Immature natural killer cell (primary cell): ENCODE measurements at places on chromosomes 1 and 21.

DNA sequence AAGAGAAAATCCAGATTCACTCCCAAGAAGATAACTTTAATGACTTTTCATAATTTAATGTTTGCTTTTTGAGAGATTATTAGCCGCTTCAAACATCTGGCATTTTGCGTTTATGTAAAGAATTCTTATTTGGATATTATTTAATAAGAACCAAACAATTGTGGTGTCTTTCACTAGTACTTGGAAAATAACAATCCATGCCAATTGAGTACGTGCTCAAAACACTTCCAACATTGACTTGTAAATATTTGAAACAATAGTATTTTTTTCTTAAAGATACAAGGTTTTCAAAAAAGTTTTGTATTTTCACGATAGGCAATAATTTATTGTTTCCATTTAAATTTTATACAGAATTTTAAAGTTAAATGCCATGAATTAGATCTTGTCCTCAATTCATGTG is 498.7 kb downstream of the AMY1C start:
- no peak for DNase-seq

DNA sequence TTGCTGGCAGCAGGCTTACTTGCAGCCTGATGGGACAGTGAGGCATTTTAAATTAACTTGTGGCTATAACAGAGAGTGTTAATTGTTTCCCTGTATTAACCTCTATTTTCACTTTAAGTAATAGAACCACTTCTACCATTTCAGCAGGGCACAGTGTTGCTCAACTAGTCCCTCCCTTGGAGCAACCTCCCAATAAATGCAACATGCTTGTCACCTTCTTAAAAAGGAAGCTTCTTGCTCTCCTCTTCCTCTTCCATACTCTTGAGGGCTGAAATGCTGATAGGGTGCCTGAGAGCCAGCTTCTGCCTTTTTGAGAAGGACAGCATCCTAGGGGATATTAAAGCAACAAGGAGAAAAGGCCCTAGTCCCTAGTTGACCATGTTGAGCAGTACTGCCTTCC is 52.1 kb downstream of the C4BPA start:
- no peak for DNase-seq

DNA sequence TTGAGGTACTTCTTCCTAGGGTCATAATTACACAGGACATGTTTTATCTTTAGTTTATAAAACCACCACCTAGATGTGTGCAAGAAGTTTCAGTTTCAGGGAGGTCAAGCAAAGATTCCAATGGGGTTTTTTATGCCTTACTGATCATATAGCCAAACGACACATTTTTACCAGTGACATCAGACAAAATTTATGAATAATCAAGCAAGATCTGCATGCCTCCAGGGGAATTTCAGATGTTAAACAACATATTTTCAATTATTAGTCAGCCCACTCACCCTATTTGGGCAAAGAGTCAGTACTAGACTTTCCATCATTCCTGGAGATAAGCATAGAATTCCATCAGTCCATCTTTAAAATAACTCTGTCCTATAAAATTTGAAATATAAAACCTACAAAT is 867.4 kb downstream of the KCNT2 start:
- DNase-seq, result no peak

DNA sequence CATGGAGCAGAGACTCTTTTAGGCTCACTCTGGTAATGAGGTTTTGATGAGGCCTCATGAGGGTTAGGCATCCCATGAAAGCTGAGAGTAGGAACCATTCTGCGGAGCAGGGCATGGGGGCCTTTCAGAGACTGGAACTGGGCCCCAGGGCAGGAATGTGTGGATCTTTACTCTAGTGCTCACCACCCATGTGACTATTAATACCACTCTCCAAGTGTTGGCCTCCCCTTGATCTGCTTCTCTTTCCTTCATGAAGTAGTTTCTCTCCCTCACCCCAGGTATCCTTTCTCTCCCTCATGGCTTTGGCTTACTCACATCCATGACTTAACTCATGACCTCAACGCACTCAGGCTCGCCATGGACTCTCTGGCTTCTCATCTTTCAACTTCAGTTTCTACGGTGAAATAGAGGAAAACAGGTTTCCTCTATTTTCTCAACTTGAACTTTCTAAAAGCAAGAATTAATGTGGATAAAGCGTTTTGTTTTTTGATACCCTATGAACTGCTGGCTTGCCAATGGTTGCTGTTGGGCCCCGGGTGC is 50.5 kb upstream of the GADD45A start:
- DNase-seq, result no peak

- DNase-seq, result no peak
Measured at GRCh38 chr1:27672750-27673112, 739 bp upstream of the IFI6 start.

- DNase-seq, result peak; percentile 34
Measured at GRCh38 chr1:66725885-66726665, 26.2 kb upstream of the DYNLT5 start.

- DNase-seq, result no peak
Measured at GRCh38 chr1:25182629-25183028, 49.7 kb downstream of the SYF2 start.

DNA sequence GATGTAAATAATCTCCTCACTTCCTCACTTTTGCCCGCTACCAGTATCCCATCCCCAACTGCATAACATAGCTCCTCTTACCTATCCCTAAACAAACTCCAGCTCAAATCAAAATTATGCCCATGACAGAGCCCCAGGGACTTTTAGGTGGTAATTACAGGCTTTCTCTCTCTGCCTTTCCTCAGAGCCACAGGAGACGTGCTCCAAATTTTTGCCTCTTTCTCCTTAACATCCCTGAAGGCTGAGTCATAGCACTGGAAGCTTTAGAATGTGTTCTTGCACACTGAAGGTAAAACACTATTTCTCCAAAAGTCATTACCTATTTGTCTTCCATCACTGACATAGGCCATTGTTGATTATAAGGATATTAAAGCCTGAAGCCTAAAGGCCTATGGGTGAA is 263.5 kb upstream of the PLD5 start:
- DNase-seq, result no peak

DNA sequence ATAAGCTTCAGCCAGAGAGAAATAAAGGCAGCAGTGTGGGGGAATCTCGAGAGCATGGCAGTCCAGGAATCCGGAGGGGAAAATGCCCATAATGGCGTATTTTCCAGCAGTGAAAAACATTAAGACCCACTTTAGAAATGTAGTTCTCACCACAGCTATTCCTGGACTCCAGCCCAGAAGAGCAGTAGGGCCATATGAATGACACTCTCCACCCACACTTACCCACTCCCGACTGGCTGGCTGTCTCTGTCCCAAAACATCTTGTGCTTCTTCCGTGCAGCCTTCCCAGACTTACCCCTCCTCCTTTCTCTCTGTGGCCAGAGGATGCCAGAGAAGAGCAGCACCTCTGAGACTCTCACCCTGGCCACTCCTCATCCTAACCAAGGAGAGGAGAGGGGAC is 56.4 kb downstream of the TRABD2B start:
- DNase-seq, result no peak

GRCh38 chr1:213914392-213914791 is 73.4 kb upstream of the PROX1 start:
- no peak for DNase-seq

- DNase-seq, result no peak
Measured at GRCh38 chr1:209335178-209335577, 248.3 kb upstream of the CAMK1G start.

- no peak for DNase-seq
Measured at GRCh38 chr1:167093846-167094516, at the start of gene STYXL2. STYXL2 (plus strand) TSS chr1:167094075; CDS start chr1:167094850, 775 bp downstream.

DNA sequence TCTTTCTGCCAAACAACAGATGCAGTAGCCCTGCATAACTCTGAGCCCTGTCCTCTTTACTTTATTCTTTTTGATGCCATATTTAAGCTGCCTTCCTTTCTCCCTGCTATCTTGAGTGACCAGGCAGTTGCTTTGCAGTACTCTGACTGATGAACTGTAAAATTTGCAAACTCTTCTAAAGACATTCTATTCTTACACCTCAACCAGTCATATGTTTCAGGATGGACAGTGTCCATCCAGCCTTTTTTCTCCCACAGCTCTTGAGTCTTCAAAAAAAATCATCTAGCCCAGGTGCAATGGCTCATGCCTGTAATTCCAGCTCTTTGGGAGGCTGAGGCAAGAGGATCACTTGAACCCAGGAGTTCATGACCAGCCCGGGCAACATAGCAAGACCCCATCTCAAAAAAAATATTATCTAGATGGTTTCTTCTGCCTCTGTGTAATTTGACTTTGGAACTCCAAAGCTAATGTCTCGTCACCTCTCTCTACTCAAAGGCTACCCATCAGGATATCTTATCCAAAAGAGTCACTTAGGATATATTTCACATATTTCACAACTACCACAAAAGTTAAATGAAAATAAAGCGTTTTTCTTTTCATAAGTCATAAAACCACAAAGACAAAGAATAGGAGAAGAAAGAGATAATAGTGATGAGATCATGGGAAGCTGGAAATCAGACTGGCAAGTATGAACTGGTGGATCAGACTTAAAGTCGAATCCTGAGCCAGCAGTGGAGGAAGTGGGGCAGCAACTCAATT is 54.6 kb upstream of the IPO9 start:
- no peak for DNase-seq

DNA sequence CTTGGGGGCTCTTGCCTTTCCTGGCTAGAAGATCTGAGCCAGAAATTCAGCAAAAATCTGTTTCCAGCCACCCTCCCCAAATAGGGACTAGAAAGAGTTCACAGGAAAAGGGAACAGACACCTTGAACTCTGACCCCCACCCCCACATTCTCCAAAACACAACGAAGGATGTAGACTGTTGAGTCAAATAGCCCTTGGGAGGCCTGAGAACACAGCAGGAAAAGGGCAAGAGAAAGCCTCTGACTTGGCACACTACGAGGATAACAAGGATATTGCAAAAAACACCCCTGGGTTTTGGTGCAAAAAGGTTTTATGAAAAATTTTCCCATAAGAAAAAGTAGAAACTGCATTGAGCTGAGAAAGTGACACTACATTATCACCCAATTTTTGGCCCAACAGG is 1.9 kb upstream of the YRDC start:
- no peak for DNase-seq

GRCh38 chr1:14495381-14495780 is 103.1 kb upstream of the KAZN start:
- no peak for DNase-seq

DNA sequence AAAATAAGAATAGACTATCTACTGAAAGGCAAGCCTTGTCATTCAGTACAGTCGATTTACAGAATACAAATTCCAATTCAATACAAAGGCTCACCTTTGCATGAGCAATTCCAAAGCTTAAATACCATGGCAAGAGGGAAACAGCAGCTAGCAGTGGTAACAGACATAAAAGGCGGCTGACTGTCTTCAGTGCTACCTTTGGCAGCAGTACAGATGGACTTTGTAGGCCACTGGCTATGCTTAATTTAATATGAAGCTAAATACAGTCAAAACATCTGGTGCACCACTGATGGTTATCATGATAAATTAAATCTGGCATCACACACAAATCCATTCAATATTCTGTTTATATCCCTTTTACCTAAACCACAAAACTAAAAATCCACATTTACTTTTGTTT is 62.4 kb downstream of the RERE start:
- DNase-seq, result no peak

GRCh38 chr1:114310695-114311271 is 157.1 kb upstream of the SYT6 start:
- DNase-seq, result no peak

- DNase-seq, result no peak
Measured at GRCh38 chr1:237226177-237226944, 184.4 kb downstream of the RYR2 start.

GRCh38 chr1:17572264-17572985 is 32.9 kb downstream of the ARHGEF10L start:
- no peak for DNase-seq

GRCh38 chr1:205670150-205670446 is 10.2 kb downstream of the SLC45A3 start:
- DNase-seq, result no peak

- DNase-seq, result no peak
Measured at GRCh38 chr1:173038875-173039554, 11.7 kb downstream of the TNFSF18 start.

DNA sequence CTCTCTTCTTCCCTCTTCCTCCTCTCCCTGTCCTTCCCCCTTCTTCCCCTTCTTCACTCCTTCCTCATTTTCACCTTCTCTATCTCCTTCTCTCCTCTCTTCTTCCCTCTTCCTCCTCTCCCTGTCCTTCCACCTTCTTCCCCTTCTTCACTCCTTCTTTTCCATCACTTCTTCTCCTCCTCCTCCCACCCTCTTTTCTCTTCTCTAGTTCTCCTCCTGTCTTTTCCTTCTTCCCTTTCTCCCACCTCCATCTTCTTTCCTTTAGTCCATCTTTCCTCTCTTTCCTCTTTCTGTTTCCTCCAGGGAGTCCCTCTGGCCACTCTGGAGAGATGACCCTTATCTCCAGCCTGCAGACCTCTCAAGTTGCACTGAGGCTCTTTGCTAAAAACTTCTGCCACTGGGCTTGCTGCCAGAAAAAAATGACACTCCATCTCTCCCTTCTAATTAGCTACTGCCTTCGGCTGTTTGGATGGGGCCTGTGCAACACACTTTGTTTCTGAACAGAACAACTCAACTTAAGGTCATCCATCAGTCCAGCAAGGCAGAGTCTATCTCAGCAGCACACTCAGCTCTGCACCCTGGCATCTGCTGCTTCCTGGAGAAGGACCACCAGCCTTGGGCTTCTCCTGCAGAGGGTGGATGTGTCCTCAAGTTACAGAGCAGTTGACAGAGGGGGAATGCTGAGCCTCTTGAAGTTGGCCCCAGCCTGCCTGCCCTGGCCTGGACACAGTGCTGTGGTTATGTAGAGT is 538.8 kb downstream of the MATN1 start:
- DNase-seq, result no peak

GRCh38 chr1:15152318-15153183 is 996 bp upstream of the TMEM51 start:
- no peak for DNase-seq

DNA sequence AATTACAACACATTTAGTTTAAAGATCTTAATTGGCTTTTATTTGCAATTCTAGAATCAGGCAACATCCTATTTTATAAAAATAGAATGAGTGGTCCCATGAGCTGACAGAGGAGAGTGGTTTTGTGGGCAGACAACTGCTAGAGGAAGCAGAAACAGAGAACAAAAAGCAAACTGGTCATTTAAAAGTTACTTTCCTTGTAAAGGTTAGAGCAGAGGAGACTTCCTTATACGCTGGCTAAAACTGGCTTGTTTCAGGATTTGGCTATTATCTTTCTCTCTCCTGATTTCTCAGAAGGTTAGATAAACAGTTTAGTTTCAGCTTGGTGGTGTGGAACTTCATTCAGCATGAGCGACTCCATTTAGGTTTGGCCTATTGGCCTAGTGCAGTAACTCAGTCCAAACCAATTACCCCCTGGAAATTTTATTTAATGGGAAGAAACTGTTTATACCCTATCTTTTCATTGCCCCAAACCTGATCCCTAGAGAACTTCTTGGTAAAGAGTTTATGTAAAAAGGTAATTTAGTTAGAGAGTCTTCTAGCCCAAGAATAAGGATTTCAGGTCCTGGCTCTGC is 32.2 kb upstream of the IL20 start:
- DNase-seq, result no peak

DNA sequence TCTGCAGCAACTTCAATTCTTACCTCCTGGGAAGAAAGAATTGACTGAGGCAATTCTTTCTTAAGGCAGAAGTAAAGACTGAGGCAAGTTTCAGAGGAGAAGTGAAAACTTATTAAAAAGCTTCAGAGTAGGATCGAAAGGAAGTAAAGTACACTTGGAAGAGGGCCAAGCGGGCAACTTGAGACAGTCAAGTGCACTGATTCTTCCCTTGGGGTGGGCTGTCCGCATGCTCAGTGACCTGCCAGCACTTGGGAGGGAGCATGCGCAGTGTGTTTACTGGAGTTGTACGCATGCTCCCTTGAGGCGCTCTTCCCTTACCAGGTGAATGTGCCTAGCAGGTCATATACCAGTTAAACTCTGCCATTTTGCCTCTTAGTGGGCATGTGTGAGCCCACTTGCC is 55.3 kb upstream of the NBPF3 start:
- DNase-seq, result no peak
